ENCODE measurements at places on chromosomes 4 and X.
A peak's percentile ranks its signal among the peaks of the same experiment; 100 is the strongest.

- DNase-seq, result no peak
These were observed 63.5 kb upstream of the MAOA start for GRCh38 chrX:43592597-43592996.

GRCh38 chr4:40395908-40396793, 61.0 kb downstream of the CHRNA9 start:
- peak; percentile 37 for DNase-seq

GRCh38 chr4:22091352-22091717, 142.8 kb upstream of the KCNIP4 start:
- DNase-seq, result no peak

DNA sequence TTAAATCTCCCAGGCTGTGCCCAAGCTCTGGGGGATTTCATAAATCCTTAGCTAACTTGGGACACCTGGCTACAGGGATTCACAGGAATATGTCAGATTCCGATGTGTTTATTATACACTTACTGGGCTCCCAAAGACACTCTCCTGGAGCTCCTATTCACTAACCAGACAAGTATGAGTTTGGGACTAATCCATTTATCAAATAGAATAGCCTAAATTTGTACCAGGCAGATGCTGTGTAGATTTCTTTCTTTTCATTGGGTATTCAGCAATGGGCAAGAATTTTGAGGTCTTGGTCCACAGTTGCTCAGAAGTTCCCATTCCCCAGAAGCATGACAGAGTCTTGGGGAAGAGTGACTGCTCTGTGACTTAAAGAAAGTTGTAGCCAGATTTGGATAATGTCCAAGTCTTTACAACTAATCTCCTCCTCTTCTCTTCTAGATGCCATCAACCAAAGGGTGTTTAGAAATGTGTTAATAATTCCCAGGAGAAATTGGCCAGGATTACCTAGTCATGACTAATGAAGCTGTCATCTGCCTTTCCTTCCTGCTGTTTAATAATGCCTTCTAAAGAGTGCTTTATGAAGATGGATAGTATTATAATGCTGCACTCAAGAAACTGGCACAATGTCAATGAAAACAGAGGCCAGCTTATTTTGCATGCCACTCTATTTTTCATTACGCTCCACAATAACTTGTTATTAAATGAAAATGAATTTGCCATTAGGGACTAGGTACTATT, 120.9 kb downstream of the CHIC2 start:
- DNase-seq, result peak; percentile 38

- no peak for DNase-seq
These were observed 174.5 kb upstream of the MXRA5 start for GRCh38 chrX:3520982-3521381.

- peak; percentile 71 for DNase-seq
These were observed 29.5 kb upstream of the MAP3K15 start for GRCh38 chrX:19544693-19545305.

GRCh38 chr4:7244751-7245320, 52.5 kb downstream of the SORCS2 start:
- no peak for DNase-seq

DNA sequence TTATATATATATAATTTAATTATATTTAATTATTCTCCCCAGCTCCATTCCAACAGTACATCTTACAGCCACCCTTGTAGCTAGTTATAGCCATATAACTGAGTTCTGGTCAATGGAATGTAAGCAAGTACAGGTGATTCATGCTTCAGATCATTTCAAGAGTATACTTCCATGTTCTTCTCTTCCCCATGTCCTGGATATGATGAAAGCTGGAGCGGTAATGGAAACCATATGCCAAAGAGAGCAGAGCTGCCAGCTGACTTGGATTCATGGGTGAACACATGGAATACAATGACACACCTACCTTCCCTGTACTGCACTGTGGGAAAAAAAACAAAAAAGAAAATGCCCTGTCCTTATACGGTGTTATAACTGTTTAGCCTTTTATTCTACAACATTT, 17.5 kb upstream of the CORIN start:
- DNase-seq, result no peak

- DNase-seq, result peak; percentile 57
These were observed 171.3 kb downstream of the PTTG2 start for GRCh38 chr4:38131371-38132091.

- DNase-seq, result no peak
These were observed 38.1 kb upstream of the ARSH start for GRCh38 chrX:2967998-2968909.

GRCh38 chrX:17854531-17854930, 6.6 kb downstream of the RAI2 start:
- DNase-seq, result no peak

- no peak for DNase-seq
These were observed 50.9 kb downstream of the CORIN start for GRCh38 chr4:47786958-47787370.

DNA sequence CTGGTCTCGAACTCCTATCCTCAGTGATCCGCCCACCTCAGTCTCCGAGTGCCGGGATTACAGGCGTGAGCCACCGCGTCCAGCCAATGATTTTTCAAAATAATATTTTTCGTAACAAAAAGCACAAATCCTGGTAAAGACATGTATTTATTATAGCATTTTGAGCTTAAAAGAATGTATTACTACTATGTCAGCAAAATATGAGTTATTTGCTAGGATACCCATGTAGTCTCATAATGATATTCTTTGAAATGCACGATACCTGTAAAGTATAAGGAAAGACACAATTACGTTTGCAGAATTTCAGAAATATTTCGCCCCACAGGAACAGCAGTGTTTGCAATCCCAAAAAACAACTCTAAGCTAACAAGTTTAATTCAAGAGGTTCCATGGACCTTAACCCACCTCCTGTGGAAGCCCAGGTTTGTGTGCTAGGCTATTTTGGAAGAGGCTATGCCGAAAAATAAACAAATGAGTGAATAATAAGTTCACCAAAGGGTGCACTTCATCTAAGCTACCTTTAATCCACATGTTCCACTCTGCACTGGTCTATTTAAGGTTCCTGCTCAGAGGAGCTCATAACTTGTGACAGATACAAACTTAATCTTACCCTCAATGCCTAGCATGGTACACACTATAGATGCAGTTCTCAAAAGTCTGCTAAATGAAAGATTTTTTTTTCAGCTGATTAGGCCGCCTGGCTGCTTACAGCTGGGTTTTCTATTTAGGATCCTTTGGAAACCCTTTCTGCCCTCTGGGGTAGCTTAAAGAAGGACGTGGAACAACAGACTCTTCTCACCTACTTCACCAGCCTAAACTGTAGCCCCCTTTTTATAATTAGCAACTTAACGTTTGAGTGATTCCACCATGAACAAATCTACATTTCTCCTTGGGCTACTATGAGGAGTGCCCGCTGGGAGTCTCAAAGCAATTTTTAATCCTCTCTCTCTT, 5.0 kb downstream of the FRYL start:
- DNase-seq, result no peak

DNA sequence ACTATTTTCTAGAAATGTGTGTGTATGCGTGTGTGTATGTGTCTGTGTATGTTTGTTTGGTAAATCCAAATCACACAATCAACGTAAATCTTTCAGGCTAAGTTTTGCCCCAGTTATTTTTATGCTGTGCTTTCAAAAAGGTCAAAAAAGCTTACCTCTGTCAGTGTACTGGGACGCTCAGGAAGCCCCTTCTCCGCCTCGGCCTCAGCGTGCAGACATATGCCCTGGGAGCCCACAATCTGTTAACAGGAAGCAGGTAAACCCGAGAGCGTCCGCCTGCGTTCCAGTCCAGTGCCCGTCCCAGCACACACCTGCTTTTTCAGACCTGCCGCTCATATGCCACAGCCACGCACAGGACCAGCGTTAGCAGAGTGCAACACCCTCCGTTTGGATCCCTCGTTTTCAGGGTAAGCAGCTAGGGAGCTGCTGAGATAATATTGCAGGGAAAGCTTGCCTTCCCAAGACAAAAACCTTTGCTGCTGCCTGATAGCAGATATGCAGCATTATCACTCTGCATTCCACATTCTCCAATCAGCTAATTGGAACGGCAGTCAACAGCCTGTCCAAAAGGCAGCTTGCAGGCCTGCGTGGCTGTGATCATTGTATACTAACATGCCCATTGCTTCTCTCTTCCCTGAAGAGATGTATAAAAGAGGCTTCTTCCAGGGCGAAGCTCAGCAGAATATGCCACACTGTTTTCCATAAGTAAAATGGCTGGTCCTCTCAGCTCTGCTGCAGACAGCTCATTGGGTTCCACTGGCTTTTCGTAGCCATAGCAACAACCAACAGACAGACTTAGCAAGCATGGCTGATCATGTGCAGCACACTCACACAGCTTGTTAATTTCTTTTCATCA, at the start of gene SORBS2:
Gene SORBS2, minus strand, starts transcription at position 686 of the 856 bp plus-strand sequence. CDS start 121,623 bp downstream, outside the sequence.
- peak; percentile 75 for DNase-seq

GRCh38 chrX:19852014-19853005, 35.1 kb downstream of the SH3KBP1 start:
- no peak for DNase-seq

DNA sequence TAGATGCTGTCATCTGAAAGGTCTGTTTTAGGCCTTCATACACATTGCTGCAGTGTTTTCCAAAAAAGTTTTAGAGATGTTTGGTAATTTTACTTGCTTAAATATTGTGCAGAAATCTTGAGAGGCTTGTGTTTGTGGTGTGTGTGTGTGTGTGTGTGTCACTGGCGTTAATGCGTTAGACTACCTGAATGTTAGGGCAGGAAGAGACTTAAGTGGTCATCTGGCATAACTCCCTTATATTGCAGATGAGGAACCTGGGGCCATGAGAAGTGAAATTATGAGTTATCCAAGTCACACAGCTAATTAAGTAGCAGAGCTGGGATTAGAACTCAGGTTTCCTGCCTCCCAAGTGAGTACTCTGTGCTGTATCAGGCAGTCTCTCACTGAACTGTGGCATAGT, 1.4 kb downstream of the LSM6 start:
- no peak for DNase-seq

DNA sequence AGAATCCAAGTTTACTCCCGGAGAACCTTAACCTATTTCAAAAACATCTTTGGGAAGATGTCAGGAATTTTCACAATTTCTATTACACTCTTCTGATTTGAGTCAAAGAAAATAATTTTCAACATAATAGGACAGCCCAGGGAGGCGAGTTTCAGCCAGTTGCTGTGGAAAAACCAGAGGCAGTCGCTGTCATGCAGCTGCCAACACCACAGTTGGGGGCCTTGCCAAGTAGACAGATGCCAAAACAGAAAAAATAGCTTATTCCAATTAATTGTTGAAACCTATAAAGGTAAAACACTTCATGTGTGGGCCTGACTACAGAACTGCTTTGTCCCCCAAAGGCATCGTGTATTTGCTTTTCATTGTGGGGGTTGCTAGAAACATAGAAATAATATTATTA, 225.8 kb downstream of the DMD start:
- DNase-seq, result no peak

- peak; percentile 8 for DNase-seq
These were observed 46.3 kb downstream of the ATP10D start for GRCh38 chr4:47531241-47531953.

DNA sequence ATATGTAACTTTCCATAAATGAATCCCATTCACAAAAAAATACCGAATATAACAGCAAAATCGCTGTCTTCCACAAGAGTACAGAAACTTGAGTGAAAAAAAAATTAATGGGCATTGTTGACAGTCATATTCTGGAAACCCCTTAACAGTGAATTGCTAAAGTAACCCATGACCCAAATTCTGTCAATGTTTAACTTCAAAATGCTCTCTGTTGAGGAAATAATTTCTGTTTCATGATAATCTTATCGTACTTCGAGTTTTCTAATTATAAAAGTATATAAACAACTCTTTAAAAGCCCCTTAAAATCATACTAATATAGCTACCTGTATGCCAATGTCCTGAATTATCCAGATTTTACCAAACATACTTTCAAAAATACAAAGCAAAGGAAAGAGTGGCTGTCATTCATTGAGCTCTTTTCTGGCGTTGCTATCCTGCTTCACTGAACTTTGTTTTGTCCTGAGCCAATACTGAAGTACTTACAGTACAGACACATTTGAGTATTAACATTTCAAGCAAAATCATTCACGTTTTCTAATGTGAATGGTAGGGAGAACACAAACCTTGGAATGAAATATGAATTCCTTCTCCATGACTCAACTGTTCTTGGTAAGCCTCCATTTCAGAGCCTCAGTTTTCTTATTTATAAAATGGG, 2.4 kb downstream of the XAGE3 start:
- DNase-seq, result no peak

GRCh38 chr4:7252510-7253340, 60.4 kb downstream of the SORCS2 start:
- DNase-seq, result no peak

GRCh38 chr4:152247271-152247975, 288.5 kb downstream of the FBXW7 start:
- peak; percentile 22 for DNase-seq

- no peak for DNase-seq
These were observed 34.5 kb upstream of the SPRY1 start for GRCh38 chr4:123362103-123362502.

DNA sequence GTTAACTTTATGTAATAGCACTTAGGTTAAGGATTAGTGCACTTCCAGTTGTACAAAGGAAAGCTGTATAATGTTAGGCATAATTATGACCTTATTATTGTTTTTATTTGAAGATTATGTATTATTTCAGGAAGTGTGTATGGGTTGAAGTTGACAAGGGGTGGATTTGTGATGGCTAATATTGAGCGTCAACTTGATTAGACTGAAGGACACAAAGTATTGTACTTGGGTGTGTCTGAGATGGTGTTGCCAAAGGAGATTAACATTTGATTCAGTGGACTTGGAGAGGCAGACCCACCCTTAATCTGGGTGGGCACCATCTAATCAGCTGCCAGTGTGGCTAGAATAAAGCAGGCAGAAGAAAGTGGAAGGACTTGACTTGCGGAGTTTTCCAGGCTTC, 127.3 kb downstream of the PPARGC1A start:
- no peak for DNase-seq

DNA sequence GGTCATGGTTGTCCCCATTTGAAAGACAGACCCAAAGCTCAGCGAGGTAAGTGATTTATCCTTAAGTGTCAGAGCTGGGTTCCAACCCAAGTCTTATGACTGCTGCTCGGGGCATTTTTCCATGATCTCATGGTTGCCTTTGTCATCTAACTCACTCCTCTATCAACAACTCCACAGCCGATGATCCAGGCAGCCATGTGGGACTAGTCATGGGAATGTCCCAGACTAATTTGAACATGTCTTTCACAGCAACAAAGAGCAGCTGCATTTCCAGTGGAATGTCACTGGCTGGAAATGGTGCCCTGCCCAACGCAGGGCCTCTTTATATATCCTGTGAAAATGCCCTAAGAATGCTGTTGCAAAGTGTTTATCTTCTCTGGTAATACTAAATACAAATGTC, 284.8 kb upstream of the PPARGC1A start:
- peak; percentile 24 for DNase-seq

GRCh38 chrX:39728025-39728424, 369.7 kb downstream of the BCOR start:
- peak; percentile 51 for DNase-seq

DNA sequence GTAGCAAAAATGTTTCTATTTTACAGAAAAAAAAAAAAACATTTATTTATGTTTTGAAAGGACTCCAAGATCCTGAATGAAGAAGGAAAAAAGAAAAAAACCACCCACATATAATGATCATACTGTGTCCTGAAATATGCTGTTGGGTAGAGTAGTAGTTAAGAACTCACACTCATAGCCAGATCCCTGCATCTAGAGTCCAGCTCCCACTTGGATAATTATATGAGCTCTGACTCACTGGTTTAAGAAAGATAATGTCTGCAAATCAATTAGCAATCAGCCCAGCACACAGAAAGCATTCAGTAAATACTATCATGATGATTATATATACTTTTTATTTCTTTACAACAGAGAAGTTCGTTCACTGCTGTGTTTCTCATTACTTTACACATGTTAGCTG, 46.7 kb upstream of the MXRA5 start:
- no peak for DNase-seq

- no peak for DNase-seq
These were observed 14.0 kb downstream of the DIPK2B start for GRCh38 chrX:45186643-45187026.

GRCh38 chrX:153302796-153303195, 18.8 kb downstream of the PNMA6F start:
- DNase-seq, result no peak

All from hepatocyte (in vitro differentiated cells).